M059J (cell line): ENCODE measurements at places on chromosomes 16 and 17. TPM values are rescaled to one million over a fixed set of nuclear protein-coding genes. Genes with fewer than 3 reads are reported as not detected.

Gene CLN3
- 19.5 and 21.3 TPM in 2 replicates for total RNA-seq

Gene KCTD11
- 3.5 and 7.1 TPM in 2 replicates for total RNA-seq

Gene CRHR1
- total RNA-seq: not detected in 2 replicates

Gene OR3A3
- total RNA-seq: not detected in 2 replicates

Gene RUNDC3A
- 0.12 TPM in 1 of 2 replicates, not detected in the other for total RNA-seq

Gene SLC25A10
- 49.0 and 61.8 TPM in 2 replicates for total RNA-seq

Gene MEOX1
- total RNA-seq: not detected in 2 replicates

Gene POLG2
- total RNA-seq: 7.7 and 7.9 TPM in 2 replicates

Gene CBFA2T3
- total RNA-seq: not detected in 2 replicates

GRCh38 chr16:48182979-48183537 lies 27.3 kb upstream of the ABCC12 start:
- peak; percentile 30 for DNase-seq

DNA sequence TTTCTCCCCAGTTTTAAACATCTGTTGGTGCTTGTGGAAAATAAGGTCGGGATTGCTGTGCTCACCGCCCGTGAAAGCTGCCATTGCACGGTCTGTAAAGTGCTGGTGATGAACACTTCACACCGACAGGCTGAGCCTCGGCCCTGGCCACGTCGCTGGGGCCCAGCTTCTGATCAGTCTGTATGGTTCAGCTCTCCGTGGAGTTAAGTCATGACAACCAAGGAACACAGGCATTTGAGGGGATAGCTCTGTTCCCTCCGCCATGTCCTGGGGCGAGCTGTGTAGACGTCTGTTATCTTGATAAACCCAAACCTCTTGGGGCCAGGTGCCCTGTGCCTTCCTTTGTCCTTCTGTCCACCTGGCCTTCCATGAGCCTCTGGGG lies 110.6 kb downstream of the METRNL start:
- DNase-seq: no peak

- no peak for DNase-seq
Measured at GRCh38 chr17:2363851-2364762, 26.8 kb downstream of the SGSM2 start.

GRCh38 chr17:78168903-78169793 lies 767 bp downstream of the SYNGR2 start:
- DNase-seq: peak; percentile 74

GRCh38 chr17:50663812-50664374 lies 29.2 kb downstream of the ABCC3 start:
- no peak for DNase-seq

- DNase-seq: no peak
Measured at GRCh38 chr17:57512691-57513090, 232.4 kb downstream of the CCDC182 start.

GRCh38 chr17:59038734-59039133 lies 67.9 kb downstream of the TRIM37 start:
- no peak for DNase-seq

GRCh38 chr16:69934751-69935150 lies 16.4 kb upstream of the CLEC18A start:
- no peak for DNase-seq

DNA sequence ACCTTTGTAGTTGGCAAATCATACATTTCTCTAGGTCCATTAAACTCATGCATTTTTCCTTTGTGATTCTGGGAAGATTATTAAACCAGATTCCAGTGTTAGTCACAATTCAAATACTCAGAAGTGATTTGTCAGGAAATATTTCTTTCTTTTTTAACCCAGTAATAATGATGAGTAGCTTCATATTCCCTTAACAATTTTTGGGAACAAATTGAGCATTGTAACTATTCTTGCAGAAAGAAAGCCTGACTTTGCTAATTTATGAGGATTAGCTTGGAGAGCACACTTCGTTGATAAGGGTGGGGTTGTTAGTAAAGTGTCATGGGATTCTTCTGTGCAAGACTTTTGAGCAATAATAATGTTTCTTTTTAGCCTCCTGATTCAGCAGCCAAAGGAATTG lies 18.7 kb upstream of the KRT24 start:
- DNase-seq: peak; percentile 8

DNA sequence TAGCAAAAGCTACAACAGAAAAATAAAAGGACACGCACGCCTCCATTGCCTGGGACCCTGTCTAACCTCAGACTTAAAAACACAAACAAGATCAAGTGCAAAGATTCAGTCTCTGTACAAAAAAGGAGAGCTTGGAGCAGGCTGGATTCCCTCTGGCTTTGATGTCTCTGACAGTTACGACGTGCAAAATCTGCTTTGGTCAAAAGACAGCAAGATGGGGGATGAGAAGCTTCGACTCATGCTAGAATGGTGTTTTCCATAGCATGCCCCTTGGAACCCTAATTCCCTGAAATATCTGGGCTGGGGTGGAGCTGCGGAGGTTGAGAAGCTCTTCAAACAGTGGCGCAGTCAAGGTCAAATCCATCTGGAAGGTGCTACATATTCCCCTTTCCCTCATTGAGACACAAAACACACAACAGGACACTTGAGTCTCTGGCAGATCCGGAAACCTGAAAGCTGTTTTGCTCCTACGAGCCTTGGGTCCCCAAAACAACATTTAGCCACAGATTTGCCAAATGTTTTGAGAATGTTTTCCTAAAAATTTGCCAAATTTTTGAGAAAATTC lies 9.1 kb downstream of the MYH11 start:
- no peak for DNase-seq

- peak; percentile 35 for DNase-seq
Measured at GRCh38 chr16:58937661-58938060, 203.5 kb upstream of the GOT2 start.

GRCh38 chr16:64878940-64879339 lies 242.9 kb downstream of the CDH11 start:
- DNase-seq: no peak

DNA sequence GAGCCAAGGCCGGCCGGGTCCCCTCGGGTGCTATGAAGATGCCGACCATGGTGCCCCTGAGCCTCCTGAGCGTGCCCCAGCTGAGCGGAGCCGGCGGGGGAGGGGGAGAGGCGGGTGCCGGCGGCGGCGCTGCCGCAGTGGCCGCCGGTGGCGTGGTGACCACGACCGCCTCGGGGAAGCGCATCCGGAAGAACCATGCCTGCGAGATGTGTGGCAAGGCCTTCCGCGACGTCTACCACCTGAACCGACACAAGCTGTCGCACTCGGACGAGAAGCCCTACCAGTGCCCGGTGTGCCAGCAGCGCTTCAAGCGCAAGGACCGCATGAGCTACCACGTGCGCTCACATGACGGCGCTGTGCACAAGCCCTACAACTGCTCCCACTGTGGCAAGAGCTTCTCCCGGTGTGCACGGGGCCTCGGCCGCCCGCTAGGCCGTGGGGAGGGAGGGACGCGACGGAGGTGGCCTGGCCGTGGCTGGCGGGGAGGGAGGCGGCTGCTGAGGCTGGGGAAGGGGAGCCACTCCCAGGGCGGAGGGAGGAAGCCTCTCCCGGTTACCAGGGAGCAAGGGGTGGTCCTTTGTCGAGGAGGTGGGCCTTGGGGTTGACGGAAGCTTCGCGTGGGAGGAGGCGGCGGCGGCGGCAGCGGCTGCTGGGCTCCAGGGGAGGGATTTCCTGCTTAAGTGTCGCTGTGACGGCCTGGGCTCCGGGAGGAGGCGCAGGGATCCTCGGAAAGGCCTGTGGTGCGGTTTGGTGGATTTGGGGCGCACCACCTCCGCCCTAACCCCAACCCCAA lies 1.3 kb downstream of the MAZ start:
- DNase-seq: peak; percentile 88

DNA sequence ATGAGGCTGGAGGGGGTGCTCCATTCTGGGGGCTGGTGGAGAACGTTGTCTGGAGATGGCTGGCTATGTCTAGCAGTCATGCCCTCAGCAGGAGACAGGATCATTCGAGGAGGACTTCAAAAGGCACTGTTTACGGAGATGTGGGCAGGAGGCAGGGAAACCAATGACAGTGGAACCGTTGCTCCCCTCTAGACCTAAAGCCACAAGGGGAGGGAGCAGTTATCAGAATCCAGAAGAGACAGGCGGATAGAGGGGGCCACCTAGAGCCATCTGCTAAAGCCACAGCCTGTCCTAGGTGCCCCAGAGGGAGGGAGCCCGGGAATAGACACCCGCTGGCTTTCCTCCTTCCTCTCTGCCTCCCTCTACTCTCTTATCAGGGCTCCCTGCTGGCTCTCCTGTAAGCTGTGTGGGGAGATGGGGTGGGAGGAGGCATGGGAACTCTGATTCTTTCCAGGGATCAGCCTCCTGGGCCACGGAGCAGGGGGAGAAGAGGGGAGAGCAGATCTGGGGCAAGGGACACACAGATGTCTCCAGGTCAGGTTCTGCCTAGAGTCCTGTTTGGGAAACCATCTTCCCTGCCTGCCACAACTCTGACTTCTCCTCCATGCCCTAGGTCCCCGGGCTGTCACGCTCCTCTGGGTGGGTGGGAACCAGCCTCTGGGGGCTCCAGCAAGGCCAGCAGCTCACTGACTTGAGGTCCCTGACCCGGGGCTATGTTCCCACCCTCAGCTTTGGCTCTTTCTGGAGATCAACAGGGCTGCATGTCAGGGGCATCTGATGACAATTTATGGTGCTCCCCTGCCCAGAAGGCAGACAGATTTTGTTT lies 42.3 kb downstream of the IRX3 start:
- DNase-seq: no peak

DNA sequence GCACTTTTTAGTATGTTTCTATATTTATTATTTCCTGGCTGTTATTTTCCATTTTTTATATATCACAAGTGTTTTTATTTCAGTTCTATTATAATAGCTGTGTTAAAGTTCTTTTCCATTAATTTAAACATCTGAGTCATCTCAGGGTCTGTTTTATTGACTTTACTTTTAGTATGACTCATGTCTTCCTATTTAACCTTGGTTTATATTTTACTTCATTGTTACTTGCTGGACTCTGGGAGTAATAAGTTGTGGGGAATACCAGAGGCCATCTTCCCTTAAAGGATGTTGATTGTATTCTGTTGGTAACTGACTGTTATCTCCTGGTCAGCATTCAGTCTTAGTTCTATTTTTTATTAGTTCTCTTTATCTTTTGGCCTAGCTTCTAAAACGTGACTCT lies 1508.2 kb downstream of the CDH11 start:
- peak; percentile 41 for DNase-seq

- DNase-seq: peak; percentile 71
Measured at GRCh38 chr17:15884731-15885130, 60.2 kb upstream of the ADORA2B start.

GRCh38 chr17:30580916-30581315 lies 103.7 kb downstream of the GOSR1 start:
- DNase-seq: peak; percentile 21

DNA sequence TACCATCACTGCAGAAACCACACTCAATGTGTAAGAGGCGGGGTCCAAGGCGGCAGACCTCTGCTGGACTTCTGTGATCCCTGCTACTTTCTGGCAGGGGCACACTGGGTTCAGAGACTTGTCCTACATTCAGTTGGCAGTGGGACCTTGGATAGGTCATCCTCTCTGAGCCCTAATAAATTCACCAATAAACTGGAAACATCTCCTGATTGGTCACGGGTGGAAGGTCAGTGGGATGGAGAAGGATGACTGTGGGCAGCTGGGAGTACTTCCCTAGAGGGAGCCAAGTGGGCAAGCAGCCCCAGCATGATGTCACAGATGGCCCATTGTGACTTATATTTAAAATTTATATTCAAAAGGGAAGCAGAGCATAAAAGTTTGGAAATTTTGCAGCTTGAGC lies 49.7 kb downstream of the RNF112 start:
- no peak for DNase-seq

DNA sequence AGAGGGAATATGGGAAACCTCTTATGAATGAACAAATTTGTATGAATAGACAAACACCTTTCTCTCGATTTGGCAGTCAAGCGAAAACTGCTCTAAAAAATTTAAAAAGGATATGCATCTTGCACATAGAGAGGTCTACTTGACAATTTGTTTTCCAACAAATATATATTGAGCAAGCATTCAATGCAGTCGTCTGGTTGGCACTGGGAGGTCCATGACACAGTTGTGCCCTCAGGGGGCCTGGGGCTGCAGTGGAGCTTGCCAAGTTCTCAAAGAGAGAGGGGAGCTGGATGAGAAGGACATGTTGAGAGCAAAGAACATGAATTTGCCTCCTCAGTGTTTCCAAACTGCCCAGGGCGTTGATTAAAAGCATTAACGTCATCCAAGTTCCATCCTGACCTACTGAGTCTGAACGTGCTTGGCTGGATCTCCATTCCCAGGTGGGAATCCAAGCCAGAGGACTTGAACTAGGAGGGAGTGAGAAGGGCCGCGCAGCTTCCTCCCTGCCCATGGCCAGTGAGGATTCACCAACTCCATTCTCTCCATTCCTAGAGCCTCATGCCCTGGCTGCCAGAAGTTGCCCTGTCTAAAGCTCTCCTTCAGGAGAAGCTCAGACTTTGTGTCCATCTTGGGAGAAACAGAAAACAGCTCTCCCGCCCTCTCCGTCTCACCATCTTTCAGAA lies 24.5 kb downstream of the TBX2 start:
- no peak for DNase-seq

DNA sequence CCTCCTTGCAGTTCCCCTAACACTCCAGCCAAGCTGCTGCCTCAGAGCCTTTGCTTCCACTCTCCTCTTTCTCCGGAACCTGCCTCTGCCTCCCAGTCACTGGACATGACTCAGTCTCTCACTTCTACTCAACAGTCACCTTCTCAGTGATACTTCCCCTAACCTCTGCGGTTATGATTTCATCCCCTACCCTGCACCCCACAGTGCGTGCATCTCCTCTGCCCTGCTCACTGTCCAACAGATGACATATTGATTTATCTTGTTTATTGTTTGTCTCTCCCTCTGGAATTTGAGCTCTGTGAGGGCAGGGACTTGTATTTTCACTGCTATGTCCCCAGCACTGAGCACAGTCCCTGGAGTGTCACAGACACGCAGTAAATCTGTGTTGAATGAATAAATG lies 100.7 kb downstream of the CYLD start:
- peak; percentile 79 for DNase-seq

DNA sequence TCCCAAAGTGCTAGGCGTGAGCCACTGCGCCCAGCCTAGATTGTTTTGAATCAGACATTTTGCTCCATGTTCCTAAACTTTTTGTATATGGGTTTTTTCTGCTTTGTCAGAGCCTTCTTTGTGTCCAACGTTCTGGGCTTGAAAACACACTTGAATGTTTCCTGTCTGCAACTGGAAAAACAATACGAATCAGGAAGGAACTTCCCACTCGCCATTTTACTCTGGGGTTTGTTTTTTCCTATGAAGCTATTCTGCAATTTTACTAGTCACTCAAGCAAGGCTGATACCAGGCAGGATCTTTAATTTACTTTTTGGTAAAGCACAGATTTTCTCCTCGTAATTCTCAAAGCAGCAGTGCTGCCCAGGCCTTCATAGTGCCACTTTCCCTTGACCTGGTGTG lies 31.6 kb downstream of the ARHGAP17 start:
- no peak for DNase-seq

DNA sequence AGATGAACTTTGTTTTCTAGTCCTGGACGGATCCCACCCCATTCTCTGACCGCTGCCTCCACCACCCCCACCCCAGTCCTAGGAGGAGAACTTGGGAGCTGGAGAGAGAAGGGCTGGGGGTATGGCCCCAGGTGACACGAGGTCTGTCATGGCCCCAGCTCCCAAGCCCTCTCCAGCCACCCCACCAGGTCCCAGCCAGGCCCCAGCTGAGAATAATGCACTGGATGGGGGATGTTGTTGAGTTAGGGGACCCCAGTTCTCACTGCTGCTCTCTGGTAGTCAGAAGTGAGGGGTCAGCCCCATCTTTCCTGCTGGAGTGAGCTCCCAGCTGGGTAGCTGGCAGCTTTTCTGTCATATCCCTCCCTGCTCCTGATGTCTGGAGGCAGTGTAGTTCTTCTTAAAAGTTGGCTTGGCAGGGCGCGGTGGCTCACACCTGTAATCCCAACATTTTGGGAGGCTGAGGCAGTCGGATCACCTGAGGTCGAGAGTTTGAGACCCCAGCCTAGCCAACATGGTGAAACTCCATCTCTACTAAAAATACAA lies 4.6 kb upstream of the COL1A1 start:
- no peak for DNase-seq
